ENCODE measurements at places on chromosomes 1 and 21.

- DNase-seq = no peak
These were observed 327.5 kb upstream of the LYPLAL1 start for GRCh38 chr1:218846181-218846580.

DNA sequence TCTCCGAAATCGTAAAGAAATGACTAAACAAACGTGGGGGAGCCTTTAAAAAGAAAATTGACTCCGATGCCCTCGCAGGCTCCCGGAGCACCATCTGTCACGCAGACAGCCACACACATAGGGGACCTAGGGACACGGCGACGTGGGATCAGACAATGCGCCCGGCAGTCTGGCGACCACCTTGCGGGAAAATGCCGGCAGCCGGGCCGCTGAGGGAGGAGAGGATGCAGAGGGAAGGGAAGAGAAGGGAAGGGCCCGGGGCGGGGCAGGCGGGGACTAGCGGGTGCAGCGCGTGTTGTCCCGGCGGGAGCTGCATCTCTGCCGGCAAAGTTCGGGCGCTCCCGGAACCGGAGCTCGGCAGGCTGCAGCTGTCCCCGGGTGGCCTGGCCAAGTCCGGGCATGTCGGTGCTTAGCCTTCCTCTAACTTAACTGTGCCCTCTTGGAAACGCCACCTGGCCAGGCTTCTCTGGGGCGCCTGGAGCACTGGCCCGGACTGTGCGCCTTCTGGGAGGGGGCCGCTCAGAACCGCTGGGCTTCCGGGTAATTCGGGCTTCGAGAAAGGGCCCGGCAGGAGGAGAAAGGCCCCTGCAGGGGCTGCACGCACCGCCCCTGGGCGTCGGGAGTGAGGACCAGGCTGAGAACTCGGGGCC, 1.8 kb downstream of the NHLH2 start:
- DNase-seq = no peak

- DNase-seq = no peak
These were observed 17.5 kb downstream of the TRIT1 start for GRCh38 chr1:39865762-39866161.

- DNase-seq = no peak
These were observed 365.8 kb downstream of the VAV3 start for GRCh38 chr1:107599220-107599619.

DNA sequence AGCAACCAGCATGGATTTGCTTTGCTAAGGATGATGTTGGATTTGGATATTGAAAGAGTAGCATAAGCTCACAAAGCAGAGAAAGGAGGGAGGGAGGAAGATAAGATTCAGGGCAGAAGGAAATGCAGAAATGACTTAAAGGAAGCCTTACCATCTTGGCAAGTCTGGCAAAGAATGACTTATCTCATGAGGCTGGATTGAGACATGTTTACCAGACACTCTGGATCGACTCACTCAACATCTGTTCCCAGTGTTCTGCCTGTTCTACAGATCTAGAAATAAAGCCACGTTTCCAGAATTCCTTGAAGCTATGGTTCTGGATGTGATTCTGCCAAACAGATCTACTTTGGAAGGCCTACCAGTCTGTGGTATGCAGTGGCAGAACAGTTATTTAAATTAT, 38.8 kb upstream of the CTBS start:
- DNase-seq = no peak

GRCh38 chr1:203990118-203990517, 82.8 kb upstream of the SOX13 start:
- DNase-seq = no peak

Measured in SJCRH30 (cell line).